ENCODE measurements at places on chromosomes 4 and X.

GRCh38 chrX:70087857-70088630 lies 25.8 kb downstream of the OTUD6A start:
- DNase-seq, result no peak

DNA sequence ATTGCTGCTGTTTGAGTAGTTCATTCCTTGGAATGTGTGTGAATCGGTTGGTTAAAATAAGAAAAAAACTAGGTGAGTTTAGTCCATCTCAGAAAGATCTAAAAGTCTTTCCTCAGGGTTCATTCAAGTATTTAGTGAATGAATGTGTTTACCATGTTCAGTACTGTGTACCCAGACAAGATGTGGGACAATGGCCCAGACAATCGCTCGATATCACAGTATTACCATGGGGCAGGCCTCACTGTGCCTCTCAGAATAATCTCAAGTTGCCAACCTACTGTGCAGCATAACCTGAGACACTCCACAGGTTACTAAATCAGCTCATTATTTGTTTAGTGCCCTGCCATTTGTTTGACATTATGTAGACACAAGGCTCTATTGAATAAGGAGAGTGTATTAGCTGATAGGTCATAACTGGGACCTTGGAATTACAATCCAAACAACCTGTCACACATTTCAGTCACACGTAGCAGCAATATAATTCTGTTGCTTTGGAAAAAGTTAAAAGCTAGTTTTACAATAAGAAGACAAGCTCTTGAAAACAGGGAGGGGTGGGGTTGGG lies 24.9 kb upstream of the AMOT start:
- DNase-seq, result no peak

GRCh38 chr4:122882857-122883735 lies 39.3 kb downstream of the NUDT6 start:
- no peak for DNase-seq

DNA sequence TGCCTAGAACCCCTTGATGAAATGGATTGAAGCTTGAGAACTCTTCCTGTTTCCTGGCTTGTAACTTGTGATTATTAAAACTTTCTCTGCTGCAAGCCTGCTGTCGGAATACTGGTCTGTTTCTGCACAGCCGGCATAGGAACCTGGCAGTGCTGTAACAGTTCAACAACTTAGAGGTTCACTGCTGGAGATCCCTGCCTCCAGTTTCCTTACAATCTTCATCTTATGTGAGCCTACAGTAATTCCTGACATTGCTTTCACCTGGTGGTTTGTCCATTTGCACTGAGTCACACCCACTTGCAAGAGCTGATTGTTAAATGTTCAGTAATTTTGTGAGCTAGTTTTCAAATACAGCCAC lies 1.3 kb upstream of the SEPSECS start:
- no peak for DNase-seq

DNA sequence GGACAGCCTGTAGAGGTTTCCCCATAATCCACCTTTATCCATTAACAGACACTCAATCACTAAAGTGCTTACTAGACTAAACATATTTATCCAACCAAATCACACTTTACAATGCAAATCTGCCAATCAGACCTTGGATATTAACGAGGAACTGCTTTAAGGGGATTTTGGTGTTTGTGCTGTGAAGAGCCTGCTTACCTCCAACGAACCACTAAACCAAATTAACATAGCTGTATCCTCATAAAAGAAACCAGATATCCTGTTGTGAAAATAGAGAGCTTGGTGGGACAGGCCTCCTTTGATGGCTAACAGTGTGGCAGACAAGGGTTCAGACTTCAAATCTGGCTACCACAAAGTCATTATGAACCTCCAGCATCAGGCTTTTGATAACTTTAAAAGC lies 252.6 kb upstream of the HAND2 start:
- DNase-seq, result no peak

DNA sequence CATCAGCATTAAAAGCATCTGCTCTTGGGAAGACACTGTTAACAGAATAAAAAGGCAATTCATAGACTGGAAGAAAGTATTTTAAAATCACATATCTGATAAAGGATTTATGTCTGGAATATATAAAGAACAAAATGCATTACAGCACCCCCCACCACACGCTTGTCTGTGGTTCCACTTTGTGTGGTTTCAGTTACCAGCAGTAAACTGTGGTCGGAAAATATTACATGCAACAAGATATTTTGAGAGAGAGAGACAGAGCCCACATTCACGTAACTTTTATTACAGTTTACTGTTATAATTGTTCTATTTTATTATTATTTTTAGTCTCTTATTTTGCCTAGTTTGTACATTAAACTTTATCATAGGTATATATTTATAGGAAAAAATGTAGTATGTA lies 21.2 kb upstream of the PDE6B start:
- no peak for DNase-seq

- no peak for DNase-seq
Observed at GRCh38 chrX:13464599-13465275, 104.7 kb upstream of the EGFL6 start.

- DNase-seq, result no peak
Observed at GRCh38 chrX:55638933-55639332, 15.7 kb downstream of the FOXR2 start.

- DNase-seq, result no peak
Observed at GRCh38 chr4:19241895-19242294, 1009.8 kb upstream of the SLIT2 start.

GRCh38 chr4:102604222-102604940 lies 103.2 kb downstream of the NFKB1 start:
- DNase-seq, result no peak

DNA sequence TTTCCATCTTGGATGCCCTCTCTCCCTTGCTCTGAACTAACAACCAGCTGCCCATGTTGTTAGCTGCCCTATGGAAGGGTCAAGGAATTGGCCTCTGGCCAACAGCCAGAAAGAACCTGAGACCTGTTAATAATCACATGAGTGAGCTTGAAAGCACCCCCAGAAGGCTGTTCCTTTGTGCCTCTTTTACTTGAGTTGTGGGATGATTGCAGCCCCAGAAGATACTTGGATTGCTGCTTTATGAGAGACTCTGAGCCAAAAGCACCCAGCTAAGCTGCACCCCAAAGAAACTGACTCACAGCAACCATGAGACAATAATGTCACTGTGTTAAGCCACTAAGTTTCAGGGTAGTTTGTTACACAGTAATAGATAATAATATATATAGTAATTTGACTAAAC lies 73.3 kb downstream of the FRYL start:
- DNase-seq, result no peak

DNA sequence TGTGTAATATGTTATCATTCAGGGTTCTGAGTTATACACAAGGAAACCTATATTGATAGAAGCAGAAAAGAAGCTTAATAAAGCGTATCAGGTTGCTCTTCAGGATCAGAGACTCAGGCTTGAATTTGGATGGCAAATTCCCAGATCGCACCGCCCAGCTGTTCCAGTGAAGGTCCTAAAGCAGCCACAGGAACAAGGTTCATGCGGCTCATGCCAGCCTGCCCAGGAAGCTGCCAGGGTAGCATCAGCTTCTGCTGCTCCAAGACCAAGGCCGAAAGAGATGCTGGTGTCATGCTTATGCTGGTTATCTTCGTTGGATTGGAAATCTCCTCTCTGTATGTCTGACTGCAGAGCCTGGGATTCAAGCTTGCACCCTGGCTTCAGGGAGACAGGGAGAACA lies 127.7 kb downstream of the MANBA start:
- DNase-seq, result no peak

DNA sequence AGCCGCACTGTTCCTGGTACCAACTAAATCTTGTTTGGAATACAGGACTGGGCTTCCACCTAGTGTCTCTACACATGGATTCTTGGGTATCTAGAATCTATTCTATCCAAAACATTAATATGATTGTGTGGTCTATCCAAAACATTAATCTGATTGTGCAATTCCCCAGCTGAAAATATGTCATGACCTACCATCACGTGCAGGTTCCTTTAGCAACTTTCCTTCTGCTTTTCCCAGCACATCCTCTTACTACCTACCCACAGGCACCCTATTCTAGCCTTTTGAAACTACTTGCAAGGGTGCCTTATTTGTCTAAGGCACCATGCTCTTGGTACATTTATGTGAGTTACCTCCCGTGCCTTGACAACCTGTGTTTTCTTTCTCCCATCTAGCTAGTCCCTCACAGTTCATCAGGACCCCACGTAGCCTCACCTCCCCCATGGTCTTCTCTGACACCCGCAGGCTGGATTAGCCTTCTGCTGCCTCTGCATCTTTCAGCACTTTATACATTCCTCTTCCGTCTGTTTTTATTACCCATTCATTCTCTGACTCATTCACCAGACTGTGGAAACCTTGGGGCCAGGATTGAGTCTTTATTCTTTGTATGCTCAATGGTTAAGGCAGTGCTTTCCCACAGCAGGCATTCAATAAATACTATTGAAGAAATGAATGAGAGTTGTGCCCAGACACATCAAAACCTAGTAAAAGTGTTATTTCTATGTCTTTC lies 88.8 kb upstream of the FAM9B start:
- no peak for DNase-seq

DNA sequence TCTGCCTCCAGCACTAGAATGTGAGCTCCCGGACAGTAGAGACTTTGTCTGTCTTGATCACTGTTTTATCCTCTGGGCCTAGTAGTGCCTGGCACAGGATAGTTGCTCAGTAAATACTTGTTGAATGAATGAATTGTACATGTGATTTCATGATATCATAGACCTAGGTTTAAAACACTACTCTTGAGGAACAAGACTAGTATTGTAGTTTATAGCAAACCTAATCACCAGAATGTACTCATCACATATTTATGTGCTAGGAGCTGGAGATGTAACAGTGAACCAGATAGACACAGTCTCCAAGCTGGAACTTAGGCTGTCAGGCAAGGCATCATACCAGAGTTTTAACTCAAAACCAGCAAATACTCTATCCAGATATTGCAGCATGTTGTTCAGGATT lies 23.5 kb downstream of the GAB3 start:
- DNase-seq, result no peak

GRCh38 chr4:163663454-163664225 lies 169.2 kb downstream of the TMA16 start:
- DNase-seq, result no peak

DNA sequence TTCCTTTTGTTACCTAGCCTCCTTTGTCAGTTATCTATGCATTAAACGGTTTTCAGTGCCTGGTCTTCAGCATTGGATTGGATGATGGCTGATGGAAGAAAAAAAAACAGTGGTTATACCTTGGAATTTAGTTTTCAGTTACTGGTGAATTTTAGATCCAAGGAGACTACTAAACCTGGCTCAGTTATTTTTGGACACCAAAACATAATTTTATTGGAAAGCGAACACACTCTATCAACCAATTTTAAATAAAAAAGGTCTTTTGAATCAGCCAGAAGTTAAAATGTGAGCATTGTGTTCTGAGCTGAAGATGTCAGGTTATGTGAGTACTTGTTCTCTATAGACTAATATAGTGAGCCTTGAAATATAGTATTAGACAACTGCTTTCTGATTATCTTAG lies 32.1 kb downstream of the FGF2 start:
- no peak for DNase-seq

DNA sequence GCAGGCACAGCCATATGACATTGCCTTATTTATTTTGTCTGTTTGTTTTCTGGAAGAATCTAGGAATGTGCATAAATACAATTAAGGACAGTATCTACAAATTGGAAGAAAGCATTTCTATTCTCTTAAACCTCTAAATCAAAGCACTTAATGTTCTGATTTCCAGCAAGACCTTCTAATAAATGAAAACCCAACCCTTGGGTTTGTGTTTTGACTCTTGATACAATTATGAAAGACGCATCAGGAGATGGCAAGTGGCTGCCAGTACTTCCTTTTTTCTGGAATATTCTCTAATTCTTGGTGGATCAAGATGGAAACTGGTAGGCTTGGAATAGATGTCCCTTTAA lies 437 bp upstream of the CPE start:
- DNase-seq, result no peak

DNA sequence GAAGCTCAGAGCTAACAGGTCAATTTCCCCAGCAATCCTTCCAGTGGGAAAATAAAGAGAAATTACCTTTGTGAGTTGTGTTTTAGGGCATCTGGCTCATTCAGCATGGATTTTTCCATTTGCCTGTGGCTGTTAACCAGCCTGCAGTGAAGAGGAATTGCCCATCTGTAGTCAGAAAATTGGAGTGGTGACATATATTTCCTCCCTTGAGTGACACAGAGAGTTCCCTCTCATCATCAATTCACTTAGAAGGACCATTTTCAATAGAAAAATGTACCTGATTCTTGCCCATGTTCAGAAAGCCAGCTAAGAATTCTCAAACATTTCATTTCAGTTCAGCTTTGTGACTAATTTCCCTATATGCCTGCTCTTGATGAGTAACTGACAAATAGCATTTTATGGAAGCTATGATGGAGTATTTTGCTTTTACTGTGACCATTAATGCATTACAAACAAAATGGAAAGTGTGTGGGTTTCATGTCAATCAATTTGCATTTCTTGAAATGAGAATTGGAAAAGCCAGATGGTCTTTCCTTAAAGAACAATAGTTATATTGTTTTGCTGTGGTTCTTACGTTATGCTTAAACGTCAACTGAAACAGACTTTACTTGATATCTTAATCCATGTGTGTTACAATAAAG lies 155.8 kb downstream of the NWD2 start:
- DNase-seq, result no peak

GRCh38 chrX:40855411-40855810 lies 120.1 kb upstream of the MED14 start:
- DNase-seq, result no peak

DNA sequence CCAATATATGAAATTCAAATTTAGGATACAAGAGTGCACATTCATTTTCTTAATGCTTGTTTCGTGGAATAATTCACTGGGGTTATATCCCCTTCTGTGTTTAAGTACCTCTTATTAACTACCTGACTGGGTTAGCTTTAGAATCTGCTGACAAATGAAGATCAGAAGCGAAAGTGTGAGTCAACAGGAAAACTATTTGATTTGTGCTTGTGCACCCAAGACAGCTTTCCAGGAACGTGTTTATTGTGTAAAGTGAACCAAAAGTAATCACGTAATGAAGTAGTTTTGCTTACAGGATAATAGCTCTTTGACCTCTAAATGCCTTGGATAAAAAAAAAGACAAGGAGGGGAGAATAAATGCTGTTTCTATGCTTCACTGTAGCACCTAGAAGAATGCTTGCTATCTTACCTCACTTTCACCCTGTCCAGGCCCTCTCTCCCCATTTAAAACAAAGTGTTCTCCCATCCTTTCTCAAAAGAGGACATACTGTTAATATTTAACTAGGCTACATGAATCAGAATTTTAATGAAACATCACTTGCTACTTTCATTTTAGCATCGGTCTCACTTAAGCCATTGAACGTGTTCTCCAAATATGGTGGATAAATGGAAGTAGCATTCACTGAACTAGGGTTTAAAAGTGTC lies 141.9 kb downstream of the THOC2 start:
- no peak for DNase-seq
